Stimulated activated naive B cell treated with anti-CD40 and anti-IgM and Interleukin-4, amounts not matched to agents 10 μg/mL and 1 μg/mL and 100 μg/mL, for 72 hours (primary cell): ENCODE measurements at places on chromosomes 6 and 20.

GRCh38 chr20:21517566-21518277, 3.9 kb upstream of the NKX2-2 start:
- no peak for DNase-seq

DNA sequence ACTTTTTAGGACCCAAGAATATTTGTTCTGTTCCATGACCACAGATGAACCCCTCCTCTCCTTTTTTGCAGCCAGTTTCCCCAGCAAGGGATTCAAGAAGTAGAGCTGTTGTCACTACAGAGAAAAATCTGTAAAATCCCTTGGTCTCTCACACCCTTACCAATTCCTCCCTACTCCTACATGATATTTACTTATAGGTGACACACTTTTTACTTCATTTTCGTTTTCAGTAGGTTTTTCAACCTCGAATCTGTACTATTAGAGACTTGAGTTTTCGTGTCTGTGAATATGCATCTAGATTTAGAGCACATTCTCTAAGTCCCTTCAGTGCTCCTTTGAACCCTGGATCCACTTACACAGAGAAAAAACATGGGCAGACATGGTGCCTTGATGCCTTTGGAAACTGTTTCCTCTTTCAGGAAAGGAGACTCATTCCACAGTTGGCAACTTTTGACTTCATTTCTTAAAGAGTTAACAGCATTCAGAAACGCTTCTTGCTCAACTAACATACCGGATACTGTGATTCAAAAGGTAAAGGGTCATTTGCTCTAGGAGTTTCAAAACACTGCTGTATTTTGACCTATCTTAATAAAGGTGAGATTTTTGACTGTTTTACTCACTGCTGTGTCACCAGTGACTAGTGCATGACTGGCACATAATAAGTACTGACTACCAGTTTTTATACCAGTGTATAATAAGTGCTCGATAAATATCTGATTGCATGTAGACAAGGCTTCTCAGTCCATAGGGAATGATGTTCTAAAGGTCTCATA, 50.6 kb downstream of the LAMA4 start:
- DNase-seq: no peak

DNA sequence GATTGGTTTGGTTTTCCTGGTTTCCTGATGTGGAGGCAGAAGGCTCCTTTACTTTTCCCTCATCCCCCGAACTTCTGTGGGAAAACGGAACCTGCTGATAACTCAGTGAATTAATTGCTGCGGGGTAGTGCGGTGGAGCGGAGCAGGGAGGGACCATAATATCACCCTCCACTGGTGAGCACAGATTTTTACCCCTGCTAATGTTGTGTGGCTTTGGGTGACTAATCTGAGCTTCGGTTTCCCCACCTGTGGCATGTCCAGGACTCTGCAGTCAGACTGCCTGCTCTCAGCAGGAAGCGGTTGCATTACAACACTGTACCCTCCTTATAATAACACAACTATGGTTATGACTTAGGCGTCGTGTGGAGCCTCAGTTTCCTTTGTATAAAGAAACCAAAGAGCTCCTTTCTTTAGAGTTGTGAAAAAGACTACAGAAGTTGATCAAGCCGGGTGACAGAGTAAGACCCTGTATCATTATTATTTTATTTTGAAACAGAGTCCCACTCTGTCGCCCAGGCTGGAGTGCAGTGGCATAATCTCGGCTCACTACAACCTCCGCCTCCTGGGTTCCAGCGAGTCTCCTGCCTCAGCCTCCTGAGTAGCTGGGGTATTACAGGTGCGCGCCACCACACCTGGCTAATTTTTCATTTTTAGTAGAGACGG, 2.2 kb upstream of the ID1 start:
- DNase-seq: no peak

DNA sequence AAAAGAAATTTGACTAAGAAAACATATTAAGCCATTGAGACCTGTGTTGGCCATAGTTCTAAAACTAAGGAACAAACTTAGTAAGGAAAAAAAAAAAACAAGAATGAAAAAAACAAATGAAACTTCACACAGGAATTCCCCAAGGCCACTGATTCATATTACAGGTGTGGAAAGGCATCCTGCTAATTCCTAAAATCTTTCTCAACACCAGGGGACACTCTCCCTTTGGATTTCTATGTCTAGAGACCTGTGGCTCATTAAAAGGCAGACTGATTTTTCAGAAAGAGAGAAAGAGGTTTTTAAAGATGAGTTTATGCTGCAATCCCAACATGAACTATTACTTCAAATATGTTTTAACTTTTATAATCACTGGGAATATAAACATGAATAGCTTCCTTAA, at the start of gene OR12D1:
Gene OR12D1, plus strand, starts transcription at position 341 of the 400 bp plus-strand sequence.
- DNase-seq: no peak

- peak; percentile 68 for DNase-seq
These were observed 223.3 kb downstream of the TMEM242 start for GRCh38 chr6:157099912-157100593.

- DNase-seq: no peak
These were observed 108.0 kb upstream of the TMEM170B start for GRCh38 chr6:11429577-11429976.

- DNase-seq: peak; percentile 23
These were observed 33.7 kb downstream of the SLC9A8 start for GRCh38 chr20:49846206-49846807.

DNA sequence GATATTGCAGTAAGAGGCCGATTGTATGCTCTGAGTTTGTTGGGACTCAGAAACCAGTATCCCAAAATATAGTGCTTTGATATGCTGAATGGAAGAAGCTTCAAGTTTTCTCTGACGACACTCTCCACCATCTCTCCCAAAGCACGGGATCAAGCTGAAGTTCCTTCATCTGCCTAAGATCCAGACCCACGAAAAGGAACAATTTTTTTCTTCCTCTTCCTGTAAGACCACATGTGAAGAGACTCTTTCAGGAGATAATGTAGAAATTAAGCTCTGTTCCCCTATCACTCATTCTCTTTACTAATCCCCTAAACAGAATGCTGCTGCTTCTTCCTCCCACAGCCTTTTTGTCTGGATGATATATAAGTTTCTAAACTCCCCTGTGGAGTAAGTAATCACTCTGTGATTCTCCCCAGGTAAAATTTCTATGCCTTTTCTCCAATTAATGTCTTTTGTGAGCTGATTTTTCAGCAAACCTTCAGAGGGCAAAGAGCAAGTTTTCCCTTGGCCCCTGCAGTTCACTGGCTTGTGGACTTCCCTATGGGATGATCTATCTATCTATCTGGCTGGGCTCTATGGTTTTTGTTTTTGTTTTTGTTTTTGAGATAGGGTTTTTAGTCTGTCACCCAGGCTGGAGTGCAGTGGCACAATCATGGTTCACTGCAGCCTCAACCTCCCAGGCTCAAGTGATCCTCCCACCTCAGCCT, 13.5 kb upstream of the PNRC1 start:
- no peak for DNase-seq

DNA sequence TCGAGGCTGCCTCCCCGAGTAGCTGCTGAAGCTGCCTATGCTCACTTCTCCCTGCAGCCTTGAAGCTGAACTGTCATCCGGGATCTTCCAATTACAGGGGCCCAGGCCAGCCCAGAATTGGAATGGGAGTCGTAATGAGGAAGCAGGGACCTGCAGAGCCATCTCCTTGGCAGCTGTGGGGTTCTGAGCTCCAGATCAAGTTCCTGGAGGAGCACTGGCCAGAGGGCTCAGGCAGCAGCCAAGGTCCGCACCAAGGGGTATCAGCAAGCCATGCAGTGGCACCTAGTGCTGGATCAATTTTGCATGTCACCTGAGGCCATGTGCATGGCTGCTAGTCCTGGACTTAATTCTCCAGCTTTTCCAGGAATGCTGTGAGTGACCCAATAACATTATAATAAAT, 163.2 kb upstream of the TSHZ2 start:
- DNase-seq: no peak

- DNase-seq: no peak
These were observed 31.2 kb upstream of the MAPK13 start for GRCh38 chr6:36098920-36099647.
